ENCODE measurements at places on chromosomes 7 and 10. TPM values are rescaled to one million over a fixed set of nuclear protein-coding genes. Genes with fewer than 3 reads are reported as not detected.

Gene MTERF1
- polyA plus RNA-seq = 10.9 TPM

Gene CHPF2
- polyA plus RNA-seq = 25.5 TPM

Gene GRM8
- 0.11 TPM for polyA plus RNA-seq

Gene MEOX2
- 84.7 TPM for polyA plus RNA-seq

Gene CPA1
- polyA plus RNA-seq = 4.9 TPM

Gene ITPRID1
- polyA plus RNA-seq = 1.6 TPM

Gene SLC26A3
- polyA plus RNA-seq = not detected

Gene FAM200A
- polyA plus RNA-seq = 9.0 TPM

- DNase-seq = no peak
Observed at GRCh38 chr10:75607576-75607975, 176.2 kb downstream of the LRMDA start.

- DNase-seq = no peak
Observed at GRCh38 chr10:70308121-70309060, 24.6 kb upstream of the NPFFR1 start.

DNA sequence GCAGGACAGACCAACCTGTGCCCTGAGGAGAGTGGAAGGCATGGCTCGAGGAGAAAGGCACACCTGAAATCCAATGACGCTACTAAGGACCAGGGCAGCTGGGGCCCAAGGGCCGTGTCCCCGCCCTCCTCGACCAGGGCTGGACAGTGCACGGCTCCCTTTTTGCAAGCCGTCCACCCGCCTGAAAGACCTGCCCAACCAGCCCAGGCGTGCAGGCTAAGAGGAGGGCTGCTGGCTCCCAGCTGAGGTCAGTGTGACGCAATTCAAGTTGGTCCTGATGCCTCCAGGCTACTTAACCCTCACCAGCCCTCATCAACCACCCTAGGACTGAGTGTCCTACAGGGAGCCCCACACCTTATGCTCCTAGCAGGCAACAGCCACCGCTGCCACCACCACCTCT is 69.3 kb downstream of the DLG5 start:
- no peak for DNase-seq

- no peak for DNase-seq
Observed at GRCh38 chr10:132890301-132890700, 52.1 kb downstream of the CFAP46 start.

DNA sequence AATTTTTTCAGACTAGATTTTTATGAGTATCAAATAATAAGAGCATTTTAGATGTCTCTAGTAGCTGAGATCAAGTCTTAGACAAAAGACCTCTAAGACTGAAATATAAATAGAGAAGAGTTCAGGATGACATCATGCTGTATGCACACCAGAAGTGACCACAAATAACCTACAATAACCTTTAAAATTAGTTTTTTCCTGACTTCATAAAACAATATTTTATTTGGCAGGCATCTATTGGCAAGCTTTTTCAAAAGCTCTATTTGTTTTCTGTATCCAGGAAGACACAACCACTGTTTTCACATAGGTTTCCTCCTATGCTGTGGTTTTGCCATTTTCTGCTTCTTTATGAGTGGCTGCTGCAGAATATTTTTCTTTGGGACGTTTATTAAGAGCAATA is 359.1 kb downstream of the CRPPA start:
- no peak for DNase-seq

DNA sequence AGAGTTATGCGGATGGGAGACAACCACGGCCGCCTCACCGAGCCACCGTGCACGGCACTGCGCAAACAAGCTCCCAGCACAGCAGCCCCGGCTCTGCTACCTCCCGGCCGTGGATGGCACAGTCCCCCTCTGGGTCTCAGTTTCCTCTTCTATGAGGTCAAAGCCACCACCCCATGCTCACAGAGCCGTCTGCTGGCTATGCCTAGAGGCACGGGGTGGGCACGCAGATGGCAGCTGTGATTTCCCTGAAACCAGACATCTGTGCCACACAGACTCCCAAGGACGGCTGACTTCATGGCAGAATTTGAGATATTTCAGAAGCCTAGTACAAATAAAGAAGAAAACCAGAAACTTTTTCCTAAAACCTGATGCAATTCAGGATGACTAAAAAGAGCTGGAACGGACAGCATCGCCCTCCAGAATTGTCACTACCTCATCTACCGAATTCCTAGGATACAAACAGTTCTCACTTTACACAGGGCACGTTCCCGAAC is 73.2 kb downstream of the AMZ1 start:
- no peak for DNase-seq

- no peak for DNase-seq
Observed at GRCh38 chr10:27494116-27494805, 9.8 kb upstream of the RAB18 start.

DNA sequence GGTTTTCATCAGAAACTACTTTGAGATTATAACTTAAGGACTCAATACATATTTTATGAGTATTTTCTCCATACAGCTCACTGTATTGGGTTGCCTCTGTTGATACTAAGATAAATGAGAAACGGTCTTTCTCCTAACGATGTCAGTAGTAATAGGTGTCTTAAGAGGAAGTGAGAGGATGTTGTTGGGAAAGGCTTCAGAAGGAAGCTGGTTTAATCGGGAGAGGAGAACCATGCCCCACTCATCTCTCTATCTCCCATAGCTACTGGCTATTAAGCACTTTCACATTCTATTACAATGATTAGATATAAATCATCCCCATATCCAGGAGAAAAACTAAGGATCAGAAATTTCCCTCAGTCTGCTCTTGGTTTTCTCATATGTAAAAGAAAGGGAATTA is 2.0 kb downstream of the CLEC5A start:
- no peak for DNase-seq

- no peak for DNase-seq
Observed at GRCh38 chr7:19080093-19080492, 37.3 kb downstream of the TWIST1 start.

DNA sequence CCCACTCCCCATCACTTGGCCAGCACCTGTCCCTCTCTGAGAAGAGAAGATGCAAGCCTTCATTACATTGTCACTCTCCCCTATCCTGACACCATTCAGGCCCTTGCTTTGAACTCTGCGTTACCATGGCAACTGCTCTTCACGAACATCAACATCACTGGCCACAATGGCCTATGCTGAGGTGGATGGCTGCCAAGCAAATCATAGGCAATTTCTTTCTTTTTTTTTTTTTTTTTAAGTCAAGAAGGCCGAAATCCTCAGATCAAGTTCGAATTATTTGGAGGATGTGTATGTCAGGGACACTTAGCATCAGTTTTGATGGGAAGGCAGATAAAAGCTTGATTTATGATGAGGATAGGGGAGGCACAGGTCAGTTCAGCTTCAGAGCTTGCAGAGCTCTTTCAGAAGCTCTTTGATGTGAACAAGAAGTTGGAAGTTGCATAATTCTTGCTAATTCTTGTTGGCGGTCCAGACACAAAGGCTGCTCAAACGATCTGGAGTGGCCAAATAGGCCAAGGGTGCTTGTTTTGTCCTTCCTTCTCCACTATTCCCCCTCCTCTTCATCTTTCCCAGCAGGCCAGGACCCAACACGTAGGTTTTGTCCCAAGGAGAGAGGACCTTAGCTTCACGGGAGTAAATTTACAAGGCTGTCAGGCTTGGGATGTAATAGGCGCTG is 179.9 kb upstream of the NPVF start:
- DNase-seq = no peak

GRCh38 chr7:45653209-45653907 is 79.2 kb downstream of the ADCY1 start:
- no peak for DNase-seq

- no peak for DNase-seq
Observed at GRCh38 chr7:41367967-41368882, 334.7 kb downstream of the INHBA start.

GRCh38 chr10:69562731-69563254 is 10.4 kb downstream of the NEUROG3 start:
- no peak for DNase-seq

DNA sequence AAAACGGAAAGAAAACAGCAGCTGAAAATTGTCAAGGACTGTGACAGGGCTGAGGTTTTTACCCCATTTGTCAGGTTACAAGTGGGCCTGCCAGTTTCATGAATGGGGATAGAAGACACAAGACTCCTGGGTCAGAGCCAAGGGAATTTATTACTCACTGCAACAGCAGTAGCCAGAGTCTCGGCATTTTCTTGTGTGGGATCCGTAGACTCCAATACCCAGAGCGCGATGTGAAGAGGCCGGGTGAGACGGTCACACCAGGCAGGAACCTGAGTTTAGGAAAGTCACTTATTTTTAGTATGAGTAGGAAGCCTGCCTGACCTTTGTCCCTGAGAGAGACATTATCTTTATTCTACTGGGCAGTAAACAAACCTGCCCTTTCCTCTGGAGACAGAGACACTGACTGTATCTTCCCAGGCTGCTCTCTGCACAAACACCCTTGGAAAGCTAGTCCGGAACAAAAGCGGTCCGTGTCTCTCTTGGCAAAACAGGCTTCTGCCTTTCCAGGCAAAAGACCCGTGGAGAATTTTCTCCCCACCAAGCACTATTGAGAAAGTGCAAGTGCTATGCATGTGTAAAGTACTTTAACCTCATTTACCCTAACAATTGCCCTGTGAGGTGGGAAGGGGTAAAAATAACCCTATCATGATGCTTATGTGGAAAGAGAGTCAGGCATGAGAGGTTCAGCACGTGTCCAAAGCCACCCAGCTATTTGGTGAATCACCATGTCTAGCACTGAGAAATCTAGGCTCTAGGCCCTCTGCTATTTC is 58.4 kb downstream of the JCAD start:
- DNase-seq = peak; percentile 86

- DNase-seq = no peak
Observed at GRCh38 chr10:48594371-48594770, 10.5 kb downstream of the ARHGAP22 start.

GRCh38 chr7:134651991-134652390 is 5.3 kb downstream of the BPGM start:
- DNase-seq = no peak

DNA sequence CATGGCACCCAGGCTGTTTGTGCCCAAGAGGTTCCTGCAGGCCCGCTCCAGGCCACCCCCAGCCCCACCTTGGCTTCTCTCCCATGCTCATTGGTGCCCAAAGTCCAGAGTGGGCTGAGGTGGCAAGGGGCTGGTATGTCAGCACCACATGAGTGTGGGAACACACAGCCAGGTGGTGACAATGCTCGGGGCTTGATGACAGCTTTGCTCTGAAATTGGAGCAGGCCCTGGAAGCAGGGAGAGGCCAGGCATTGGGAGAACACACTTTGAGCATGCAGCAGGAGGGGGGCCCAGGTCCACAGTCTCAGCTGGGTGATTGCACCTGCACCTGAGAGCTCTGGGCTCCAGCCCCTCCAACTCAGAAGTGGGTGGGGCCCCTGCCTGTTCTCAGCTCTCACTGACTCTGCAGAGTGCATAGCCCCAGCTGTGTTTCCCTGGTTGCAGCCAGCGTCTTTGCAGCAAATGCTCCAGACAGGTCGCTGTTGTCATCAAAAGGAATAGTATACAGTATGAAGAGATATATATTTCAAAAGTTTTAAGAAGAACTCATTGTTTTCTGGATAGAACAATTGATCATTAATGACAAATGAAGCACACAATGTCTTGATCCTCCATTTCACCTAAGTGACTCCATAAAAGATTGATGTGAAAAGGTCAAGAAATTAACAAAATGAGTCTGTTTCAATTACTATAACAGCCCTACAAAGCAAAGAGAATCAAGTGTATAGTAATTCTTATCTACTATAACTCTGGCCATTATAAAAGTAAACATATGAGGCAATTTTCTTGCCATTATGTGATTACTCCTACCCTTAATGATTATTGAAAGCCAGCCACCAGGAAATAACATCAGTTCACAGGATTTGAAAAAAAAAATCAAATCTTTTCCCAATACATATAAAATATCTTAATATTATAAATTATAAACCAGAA is 848.1 kb downstream of the PCDH15 start:
- no peak for DNase-seq

DNA sequence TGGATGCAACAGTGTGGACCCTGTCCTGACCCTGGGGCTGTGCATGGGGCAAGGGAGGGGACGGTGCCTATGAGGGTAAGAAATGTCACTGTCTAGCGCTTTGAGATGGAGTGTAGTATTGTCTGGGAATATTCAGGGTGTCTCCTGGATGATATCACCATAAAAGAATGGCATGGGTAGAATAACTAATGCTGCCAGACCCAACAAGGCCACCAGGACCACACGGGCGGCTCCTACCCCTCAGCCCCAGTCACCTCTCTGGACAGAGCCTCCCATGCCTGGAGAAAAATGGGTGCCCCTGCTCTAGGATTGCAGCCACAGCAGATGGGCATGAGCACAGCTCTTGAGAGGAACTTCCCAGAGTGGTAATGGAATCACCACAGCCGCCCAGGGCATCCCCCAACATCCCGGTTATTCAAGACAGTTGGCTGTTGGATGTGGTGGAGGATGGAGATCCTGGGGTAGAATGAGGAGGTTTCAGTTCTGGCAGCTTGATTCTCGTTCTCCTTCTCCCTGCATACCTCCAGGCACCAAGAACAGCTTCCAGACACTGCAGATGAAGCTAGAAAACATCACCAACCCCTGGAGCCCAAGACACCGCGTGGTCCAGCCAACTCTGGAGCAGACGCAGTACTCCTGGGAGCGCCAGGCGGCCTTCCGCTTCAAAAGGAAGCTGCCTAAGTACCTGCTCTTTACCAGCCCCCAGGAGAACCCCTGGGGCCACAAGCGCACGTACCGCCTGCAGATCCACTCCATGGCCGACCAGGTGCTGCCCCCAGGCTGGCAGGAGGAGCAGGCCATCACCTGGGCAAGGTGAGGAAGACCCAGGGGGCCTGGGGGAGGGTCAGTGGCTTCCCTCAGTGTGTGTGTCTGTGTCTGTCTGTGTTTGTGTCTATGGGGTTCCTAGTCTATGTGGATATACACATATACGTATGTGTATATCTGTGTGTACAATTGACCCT is 6.2 kb downstream of the AOC1 start:
- no peak for DNase-seq

- no peak for DNase-seq
Observed at GRCh38 chr7:156739596-156739995, 99.0 kb downstream of the RNF32 start.

DNA sequence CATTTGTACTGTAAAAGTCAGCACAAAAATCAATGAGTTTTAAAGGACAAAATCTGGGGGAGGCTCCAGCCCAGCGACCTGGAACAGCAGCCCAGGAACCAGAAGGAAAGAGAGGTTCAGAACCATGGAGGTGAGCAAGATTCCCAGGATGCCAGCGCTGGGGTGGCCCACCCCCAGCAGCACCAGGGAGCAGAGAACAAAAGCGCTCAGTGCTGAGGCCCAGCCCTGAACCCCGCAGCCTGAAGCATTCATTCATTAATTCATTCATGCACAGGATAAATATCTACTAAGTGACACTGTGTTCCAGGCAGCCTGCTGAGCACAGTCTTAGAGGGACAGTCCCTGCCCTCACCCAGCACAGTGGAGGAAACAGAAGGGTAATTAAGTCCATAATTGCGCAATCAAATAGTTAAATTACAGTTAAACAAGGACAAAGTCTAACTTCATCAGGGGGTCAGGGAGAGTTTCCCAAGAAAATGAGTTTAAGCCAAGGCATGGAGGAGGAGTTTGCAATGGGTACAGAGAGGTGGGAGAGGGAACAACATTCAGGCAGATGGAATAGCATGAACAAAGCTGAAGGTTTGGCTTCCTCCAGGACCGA is 202.3 kb downstream of the GRID1 start:
- no peak for DNase-seq
